ENCODE measurements at places on chromosomes 4 and X. TPM values are rescaled to one million over a fixed set of nuclear protein-coding genes. Genes with fewer than 3 reads are reported as not detected.

DNA sequence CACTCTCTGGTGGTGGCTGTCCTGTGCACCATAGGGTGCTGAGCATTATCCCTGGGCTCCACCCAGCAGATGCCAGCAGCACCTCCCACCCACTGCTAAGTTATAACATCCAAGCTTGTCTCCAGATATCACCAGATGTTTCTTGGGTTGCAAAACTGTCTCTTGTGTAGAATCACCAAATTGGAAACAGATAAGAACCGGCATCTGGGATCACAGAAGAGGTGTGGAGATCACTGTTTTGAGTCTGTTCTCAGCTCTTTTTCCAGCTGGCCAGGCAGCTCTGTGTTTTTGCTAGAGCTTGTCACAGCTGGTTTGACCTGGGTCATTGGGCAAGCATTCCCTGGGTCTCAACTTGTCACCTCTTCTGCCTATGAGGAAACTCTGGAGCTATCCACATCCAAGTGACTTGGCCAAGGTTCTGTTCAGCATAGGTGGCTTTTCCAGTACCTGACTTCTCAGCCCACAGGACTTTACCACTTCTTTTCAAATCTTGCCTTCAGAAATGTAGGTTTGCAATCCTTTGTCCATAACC is 15.3 kb upstream of the PUDP start:
- no peaks in the 10 kb centered on the region for H3K36me3 ChIP-seq
- H3K27me3 ChIP-seq: no peaks in the 10 kb centered on the region
- no peak overlapping the region for H3K27ac ChIP-seq
- DNase-seq: no peak
- no peaks in the 10 kb centered on the region for H3K4me1 ChIP-seq
- no peak overlapping the region for H3K4me3 ChIP-seq

HNRNPD gene
- 134 TPM for total RNA-seq

- H3K4me1 ChIP-seq: no peaks in the 10 kb centered on the region
- no peaks in the 10 kb centered on the region for H3K27me3 ChIP-seq
- H3K27ac ChIP-seq: no peak overlapping the region
- H3K4me3 ChIP-seq: no peak overlapping the region
These were observed 89.3 kb upstream of the NKX1-1 start for GRCh38 chr4:1495416-1496115.

DNA sequence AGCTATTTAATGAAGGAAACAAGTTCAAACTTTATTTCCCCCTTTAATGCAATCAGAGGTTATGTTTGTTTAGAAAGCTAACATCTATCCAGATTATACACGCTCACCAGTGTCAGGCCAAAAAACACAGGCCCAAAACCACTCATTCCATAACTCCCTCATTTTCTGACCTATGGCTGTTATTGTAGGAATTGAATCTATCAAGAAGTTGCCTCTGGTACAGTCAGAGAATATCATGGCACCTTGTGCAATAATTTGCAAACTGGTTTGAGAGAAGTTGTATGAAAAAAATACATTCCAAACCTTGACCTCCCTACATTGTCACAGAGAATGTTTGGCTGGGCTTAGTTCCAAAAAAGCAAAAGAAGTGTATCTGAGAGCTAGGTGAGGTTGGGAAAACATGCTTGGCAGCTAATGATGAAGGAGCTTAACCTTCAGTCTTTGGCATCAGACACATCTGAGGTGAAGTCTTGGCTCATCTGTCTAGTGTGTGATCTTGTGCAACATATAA is 591.0 kb downstream of the ANKRD50 start:
- no peak overlapping the region for H3K27ac ChIP-seq
- DNase-seq: no peak
- no peaks in the 10 kb centered on the region for H3K27me3 ChIP-seq
- no peaks in the 10 kb centered on the region for H3K36me3 ChIP-seq
- no peaks in the 10 kb centered on the region for H3K4me1 ChIP-seq

MCF2 gene
- not detected for total RNA-seq

Measured in Peyer's patch (tissue), 4 donors.